ENCODE measurements at places on chromosomes 5 and 9.
A peak's percentile ranks its signal among the peaks of the same experiment; 100 is the strongest.

DNA sequence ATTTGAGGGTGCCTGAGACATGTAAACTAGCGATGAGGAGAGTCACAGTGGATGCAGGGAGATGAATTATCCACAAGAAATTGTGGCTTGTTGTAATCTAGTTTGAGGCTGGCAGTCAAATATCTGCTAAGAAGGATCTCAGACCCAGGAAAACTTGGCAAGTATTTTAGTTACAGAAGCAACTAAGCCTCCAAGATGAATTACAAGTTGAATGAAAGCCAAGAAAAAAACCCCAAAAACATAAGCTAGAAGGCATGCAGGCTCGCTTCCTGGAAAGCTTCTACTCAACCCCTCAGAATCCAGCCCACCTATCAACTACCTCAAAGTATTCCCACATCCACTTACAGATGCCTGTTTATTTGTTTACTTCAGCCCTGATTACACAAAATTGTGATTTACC lies 696.9 kb downstream of the MAT2B start:
- no peak for DNase-seq

GRCh38 chr9:92714016-92714415 lies 44.1 kb upstream of the IPPK start:
- no peak for DNase-seq

- DNase-seq: no peak
Measured at GRCh38 chr9:113511047-113511521, 47.6 kb downstream of the RGS3 start.

- peak; percentile 77 for DNase-seq
Measured at GRCh38 chr9:110089681-110090370, 118.1 kb downstream of the C9orf152 start.

Data from T47D (cell line).